Naive thymus-derived CD4-positive, alpha-beta T cell (primary cell): ENCODE measurements at places on chromosomes 7 and 10.

DNA sequence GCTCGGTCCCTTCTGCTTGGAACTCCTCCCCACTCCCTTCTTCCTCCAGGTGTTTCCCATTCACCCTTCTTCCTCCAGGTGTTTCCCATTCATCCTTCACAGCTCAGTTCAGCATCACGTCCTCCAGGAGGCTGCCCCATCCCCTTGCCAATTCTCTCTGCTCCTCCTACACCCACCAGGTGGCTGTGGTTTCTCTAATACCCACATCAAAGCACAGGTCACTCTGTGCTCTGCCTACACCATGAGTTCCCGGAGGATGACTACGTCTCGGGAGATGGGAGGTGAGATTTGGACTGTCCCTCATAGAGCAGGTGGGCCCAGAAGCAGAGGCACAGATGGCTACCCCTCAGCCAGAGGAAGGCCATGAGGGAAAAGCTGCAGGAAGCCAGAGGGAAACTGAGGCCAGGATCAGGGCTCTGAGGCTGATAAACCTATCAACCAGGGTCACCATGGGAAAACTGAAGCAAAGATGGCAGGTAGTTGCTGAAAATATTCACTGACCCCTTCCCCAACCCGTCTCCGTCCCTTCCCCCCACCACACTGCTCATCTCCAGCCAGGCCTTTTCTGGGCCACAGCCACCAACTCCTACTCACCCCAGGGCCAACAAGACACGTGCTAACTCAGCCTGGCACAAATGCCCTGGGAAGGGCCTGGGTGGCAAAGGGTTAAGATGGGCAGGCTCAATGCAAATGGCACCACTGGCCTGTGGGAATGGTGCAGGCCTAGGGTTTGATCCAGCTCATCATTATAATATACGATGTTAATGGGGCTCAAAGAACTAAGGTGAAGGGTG, 56.6 kb upstream of the CPXM2 start:
- DNase-seq: no peak

GRCh38 chr10:113764582-113764981, 13.1 kb downstream of the PLEKHS1 start:
- DNase-seq: no peak

- no peak for DNase-seq
Observed at GRCh38 chr10:126171555-126171954, 216.7 kb downstream of the ADAM12 start.

- DNase-seq: no peak
Observed at GRCh38 chr7:6504996-6505395, 46.3 kb downstream of the GRID2IP start.

- peak; percentile 82 for DNase-seq
Observed at GRCh38 chr10:62637249-62638061, 167.1 kb upstream of the ADO start.

- peak; percentile 60 for DNase-seq
Observed at GRCh38 chr7:1579481-1580421, 9.9 kb upstream of the PSMG3 start.

DNA sequence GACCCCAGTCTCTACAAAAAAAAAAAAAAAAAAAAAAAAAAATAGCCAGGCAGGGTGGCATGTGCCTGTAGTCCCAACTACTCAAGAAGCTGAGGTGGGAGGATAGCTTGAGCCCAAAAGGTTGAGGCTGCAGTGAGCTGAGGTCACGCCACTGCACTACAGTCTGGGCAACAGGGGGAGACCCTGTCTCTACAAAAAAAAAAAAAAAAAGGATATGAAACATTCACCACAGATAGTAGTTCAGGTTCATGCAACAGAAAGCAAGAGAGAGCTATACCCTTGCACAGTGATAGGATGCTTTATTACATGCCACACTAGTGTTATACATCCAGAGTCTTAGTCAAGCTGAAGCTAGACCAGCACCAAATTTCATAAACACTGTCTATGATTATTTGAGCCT, 148.4 kb upstream of the KAT6B start:
- no peak for DNase-seq

- no peak for DNase-seq
Observed at GRCh38 chr7:128407751-128408708, 1.8 kb downstream of the IMPDH1 start.

GRCh38 chr10:24853661-24854060, 98.7 kb downstream of the PRTFDC1 start:
- DNase-seq: no peak

GRCh38 chr7:2062648-2063047, 170.1 kb downstream of the MAD1L1 start:
- DNase-seq: no peak

DNA sequence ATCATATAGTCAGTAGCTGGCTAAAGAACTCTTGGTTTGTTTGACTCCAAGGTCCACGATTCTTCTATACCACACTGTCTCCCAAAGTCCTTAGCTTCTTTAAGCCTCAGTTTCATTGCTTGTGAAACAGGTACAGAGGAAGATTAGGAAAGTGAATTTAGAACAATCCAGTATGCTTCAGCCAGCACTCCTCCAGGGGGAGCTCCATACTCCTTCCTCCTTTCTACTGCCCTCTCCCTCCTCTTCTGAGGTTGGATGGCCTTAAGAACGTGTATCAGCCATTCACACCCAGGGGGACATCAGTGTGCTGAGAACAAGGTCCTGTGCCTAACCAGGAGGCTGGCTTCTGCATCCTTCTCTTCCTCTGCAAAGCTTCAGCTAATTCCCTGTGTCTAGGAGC, 54.8 kb upstream of the CALD1 start:
- no peak for DNase-seq

GRCh38 chr10:60430836-60431597, 41.3 kb upstream of the ANK3 start:
- DNase-seq: no peak
